GM10248 (cell line): ENCODE measurements at places on chromosomes 13 and 19.
A peak's percentile ranks its signal among the peaks of the same experiment; 100 is the strongest.

DNA sequence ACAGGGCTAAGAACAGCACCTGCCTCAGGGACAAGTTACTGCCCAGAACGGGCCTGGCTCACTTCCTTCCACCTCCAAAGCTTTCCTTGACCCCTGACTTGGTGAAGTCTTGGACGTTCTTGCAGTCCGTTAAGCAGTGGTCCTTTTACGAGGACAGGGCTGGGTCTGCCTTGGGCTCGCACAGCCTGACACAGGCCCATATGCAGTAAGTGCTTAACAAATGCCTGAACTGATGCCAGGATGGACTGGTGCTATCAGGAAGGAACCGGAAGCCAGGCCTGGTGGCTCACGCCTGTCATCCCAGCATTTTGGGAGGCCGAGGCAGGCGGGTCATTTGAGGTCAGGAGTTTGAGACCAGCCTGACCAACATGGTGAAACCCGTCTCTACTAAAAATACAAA, 1.8 kb upstream of the PLK5 start:
- no peak for DNase-seq

DNA sequence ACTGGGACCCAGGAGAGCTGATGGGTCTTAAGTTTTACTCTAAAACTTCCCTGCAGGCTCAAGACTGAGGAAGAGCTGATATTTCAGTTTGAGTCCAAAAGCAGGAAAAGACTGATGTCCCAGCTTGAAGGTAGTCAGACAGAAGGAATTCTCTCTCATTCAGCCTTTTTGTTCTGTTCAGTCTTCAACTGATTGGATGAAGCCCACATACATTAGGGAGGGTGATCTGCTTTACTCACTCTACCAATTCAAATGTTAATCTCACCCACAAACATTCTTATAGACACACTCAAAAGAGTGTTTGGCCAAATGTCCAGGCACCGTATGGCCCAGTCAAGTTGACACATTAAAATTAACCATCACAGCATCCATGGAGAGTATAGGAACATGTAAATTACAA, 173.5 kb downstream of the KCNRG start:
- no peak for DNase-seq

- DNase-seq: peak; percentile 94
These were observed at the start of gene FAM174C for GRCh38 chr19:1275260-1275975. FAM174C (plus strand) TSS chr19:1275530; CDS start chr19:1275550, 20 bp downstream.

- no peak for DNase-seq
These were observed 124.7 kb downstream of the RGCC start for GRCh38 chr13:41582027-41582463.

GRCh38 chr19:1085676-1086442, 9.3 kb downstream of the POLR2E start:
- DNase-seq: no peak

DNA sequence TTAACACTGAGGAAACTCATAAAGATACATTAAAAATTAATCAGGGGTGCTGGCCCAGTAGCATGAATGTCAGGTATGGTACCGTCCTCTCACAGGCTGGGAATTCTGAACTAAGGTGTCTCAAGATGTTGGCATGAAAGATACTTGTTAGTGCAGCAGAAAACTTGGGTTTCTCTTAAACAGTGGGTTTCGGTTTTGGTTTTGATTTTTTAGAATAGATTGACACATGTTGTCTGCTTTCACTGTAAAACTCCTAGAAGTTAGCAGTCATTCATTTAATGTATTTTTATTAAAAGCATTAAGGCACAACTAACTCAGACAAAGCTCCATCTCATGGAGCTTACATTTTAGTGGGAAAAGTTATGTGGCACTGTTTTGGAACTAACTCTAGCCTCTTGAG, 3.5 kb upstream of the OBI1 start:
- DNase-seq: peak; percentile 13

DNA sequence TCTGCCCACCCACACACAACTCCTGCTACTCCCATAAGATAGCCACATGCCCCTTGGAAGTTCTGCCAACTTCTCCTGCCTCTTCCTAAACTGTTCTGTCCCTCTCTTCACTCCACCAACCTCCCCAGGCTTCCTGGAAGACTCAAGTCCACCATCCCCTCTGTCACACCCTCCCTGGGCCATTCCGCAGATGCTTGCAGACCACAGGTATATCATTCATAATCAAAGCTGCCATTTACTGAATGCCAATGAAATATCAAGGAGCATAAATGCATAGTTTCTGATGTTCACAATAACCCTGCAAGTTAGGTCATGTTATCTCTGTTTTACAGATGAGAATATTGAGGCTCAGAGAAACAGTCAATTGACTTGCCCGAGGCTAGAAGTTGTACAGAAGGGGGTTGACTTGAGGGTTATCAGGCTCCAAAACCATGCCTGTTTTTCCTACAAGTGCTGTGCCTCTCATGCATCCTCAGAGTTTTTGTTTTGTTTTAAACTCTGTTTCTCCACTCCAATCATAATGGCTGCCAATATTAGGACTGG, 135.6 kb downstream of the SLC7A1 start:
- DNase-seq: no peak

- no peak for DNase-seq
These were observed 288.6 kb upstream of the PCDH9 start for GRCh38 chr13:67518785-67519184.

DNA sequence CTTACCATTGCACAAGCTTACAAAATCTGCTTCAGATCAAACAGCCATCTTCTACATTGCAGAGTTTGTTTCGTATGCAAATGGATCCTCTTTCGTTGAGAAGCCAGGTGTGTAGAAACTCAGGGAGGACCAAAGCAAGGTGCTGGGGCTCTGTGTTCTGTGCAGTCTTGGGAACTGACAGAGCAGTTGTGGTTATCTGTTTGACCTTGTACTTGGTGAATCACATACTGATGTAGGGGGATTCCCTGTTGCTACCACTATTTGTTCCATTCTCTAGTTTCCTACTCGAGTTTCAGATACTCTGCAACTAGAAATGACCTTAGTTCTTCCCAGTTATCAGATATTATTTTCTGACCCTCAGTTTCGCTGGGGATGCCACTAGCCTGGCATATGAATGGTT, 95.2 kb upstream of the CLDN10 start:
- DNase-seq: peak; percentile 66

GRCh38 chr13:35479038-35479492, 2.6 kb upstream of the MAB21L1 start:
- DNase-seq: no peak

DNA sequence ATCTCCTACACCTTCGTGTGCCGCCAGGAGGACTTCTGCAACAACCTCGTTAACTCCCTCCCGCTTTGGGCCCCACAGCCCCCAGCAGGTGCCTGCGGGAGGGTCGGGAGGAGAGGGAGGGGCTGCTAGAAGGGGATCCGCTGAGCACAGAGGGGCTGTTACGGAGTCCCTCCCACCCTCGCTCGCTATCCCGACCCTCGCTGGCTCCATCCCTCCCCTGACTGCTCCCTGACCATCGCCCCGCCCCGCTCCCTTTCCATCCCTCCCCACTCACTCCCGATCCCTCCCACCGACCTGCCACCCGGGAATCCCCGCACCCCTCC, 780 bp downstream of the CD177 start:
- no peak for DNase-seq

DNA sequence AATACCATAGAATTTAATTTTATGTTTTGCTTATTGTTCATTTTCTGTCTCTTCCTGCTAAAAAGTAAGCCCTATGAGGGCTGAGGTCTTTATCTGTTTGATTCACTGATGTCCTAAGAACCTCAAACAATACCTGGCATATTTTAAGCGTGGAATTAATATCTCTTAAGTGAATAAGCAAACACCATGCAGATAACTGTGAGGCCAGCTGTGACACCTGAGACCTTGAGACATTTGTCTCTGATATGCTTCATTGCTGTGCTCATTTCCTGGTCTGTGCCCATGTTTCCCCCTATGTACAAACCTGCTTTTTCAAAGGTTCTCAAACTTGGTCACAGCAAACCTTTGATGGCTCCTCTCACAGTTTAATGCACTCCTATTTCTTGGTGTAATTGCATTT, 254.6 kb downstream of the COG6 start:
- DNase-seq: no peak

GRCh38 chr13:90445179-90445578, 902.3 kb upstream of the MIR17HG start:
- DNase-seq: no peak

GRCh38 chr13:112814905-112815585, 125.2 kb downstream of the ATP11A start:
- no peak for DNase-seq

GRCh38 chr13:96769874-96770273, 224.4 kb downstream of the OXGR1 start:
- no peak for DNase-seq

DNA sequence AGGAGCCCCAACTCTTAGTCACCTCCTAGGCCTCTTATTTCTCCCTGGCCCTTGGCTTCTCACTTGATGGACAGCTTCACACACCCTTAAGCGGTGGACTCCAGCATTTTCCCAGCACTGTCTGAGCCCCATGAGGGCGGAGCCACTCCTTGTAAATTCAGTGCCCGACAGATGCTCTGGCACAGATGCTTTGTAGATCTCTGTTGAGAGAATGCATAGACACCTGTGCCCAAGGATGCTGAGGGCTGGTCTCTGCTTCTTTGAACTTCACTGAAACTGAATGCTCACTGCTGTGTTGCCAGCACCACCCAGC, 3.3 kb downstream of the SYCN start:
- DNase-seq: no peak

DNA sequence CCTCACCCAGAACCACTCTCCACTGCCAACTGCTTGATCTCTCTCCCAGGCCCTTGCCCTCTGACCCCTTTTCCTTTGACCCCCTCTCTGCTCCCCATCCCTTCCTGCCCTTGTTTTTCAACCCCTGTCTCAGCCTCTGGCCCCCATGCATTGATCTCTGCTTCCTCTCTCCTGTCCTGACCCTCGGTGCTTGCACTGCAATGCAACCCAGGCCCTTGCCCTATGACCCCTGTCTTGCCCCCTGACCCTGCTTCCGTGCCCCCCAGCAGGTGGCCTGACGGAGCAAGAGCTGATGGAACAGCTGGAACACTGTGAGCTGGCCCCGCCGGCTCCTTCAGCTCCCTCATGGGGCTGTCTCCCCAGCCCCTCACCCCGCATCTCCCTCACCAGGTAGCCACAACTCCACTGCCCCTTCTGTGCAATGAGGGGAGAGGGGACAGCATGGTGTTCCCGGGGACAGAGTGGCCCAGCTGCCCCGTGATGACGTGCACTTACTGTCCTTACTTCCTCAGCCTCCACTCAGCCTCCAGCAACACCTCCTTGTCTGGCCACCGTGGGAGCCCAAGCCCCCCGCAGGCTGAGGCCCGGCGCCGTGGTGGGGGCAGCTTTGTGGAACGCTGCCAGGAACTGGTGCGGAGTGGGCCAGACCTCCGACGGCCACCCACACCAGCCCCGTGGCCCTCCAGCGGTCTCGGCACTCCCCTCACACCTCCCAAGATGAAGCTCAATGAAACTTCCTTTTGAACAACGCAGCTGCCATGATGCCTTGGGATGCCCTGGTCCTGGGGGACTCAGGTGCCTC, 10.5 kb upstream of the LTBP4 start:
- no peak for DNase-seq

GRCh38 chr13:35888457-35888883, 242.7 kb downstream of the DCLK1 start:
- no peak for DNase-seq

- DNase-seq: no peak
These were observed 81.0 kb downstream of the GPR12 start for GRCh38 chr13:26679411-26680122.

GRCh38 chr13:59915252-59915651, 248.5 kb downstream of the DIAPH3 start:
- DNase-seq: no peak
